ENCODE measurements at places on chromosomes 12 and 14.

DNA sequence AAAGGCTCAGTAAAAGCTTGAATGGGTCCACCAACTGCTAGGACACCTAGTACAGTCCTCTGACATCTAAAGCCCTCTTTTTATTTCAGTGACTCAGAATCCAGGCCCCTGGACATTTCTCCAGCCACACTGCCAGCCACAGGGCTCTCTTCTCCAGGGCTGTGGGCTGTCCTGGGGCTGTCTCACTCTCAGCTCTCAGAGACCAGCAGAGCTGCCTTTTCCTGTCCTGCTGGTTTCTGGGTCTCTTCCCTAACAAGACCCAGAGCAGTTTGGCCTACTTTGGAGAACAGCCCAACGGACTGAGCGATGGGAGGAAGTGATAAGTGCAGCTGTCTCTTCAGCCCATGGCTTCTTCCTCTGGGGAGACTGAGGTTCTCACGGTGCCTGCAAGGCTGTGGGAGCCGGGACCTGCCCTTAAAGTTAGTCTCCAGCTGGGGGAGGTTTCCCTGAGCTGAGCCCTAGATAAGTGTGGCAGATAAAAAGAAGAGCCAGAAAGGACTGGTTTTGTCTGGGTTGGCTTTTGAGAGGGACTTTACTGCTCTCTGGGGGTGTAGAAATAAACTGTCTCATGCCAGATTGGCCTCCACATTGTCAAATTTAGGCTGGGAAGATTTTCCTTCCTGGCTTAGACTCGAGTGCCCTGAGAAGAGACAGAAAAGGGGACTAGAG is 979.8 kb downstream of the VRK1 start:
- DNase-seq, result no peak

DNA sequence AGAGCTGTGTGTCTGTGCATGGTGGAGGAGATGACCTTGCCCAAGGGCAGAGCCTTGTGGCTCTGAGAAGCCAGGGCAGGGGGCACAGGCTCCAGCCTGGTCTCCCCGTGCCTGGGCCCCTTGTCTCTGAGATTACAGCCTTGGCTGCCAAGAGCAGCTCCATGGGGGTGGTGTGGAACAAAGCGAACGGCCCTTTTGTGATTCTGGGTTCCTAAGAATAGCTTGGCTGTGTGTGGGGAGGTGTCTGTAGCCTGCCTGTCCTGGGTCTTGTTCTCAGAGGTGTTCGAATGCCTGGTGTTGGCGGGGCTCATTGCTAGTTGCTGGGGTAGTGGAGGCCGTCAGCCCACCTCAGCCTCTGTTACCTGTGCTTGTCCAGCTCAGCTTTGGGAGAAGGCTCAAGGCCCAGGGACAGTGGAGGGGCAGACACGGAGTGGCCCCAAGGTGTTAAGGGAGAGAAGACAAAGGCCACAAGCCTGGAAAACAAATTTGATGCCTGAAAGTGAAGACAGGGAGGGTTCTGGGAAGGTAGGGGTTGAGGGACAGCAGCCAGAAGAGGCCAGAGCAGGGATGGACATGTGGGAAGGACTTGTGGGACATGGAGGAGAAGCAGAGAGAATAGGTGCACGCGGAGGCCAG is 7.4 kb upstream of the MYH7 start:
- DNase-seq, result no peak

DNA sequence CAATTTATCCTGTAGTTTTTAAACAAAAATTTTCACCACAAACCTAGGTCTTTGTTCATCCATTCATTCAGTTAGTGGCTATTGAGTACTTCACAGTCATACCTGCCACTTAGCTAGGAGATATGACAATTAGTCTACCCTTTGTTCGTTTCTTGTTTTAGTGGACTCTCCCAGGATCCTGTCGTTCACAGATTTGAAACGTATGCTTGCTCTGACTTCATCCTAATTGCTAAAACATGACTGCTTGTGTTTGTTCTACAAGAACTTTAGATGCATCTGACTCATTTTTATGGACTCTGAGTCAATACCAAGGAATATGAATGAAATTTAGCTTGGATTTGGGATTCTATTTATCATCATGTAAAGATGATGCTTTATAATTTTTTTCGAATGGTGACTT is 69.5 kb downstream of the TBC1D30 start:
- no peak for DNase-seq

GRCh38 chr14:50607181-50607580 is 47.2 kb downstream of the ATL1 start:
- no peak for DNase-seq

- DNase-seq, result no peak
Measured at GRCh38 chr12:30823156-30823699, 68.5 kb upstream of the CAPRIN2 start.

GRCh38 chr12:131908092-131909080 is 14.0 kb downstream of the ULK1 start:
- DNase-seq, result no peak

- DNase-seq, result no peak
Measured at GRCh38 chr12:5771756-5772155, 173.3 kb downstream of the ANO2 start.

DNA sequence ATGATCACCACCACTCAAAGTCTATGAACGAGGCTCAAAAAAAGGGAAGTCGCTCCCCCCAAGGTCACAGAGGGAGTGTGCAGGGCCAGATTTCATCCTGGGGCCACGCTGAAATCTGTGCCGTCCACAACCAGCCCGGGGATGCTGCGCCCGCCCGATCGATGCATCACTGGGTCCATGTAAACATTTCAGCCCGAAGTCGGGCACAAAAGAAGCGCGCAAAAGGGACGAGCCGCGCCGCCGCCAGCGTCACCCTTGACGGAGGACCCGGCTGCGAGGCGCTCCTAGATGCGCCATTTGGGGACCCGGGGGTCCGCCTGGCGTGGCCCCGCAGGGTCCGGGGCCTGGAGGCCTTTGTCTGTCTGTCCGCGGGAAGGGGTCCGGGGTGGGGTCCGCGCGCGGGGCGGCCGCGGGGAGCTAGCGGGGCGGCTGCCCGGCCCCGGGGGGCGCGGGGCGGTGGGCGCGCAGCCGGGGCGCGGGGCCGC is 503 bp downstream of the FBXO21 start:
- DNase-seq, result peak; percentile 35

All from stimulated activated naive B cell treated with anti-CD40 and anti-IgM and Interleukin-4, amounts not matched to agents 10 μg/mL and 1 μg/mL and 100 μg/mL, for 72 hours (primary cell).